Left renal cortex interstitium (tissue), 4 donors: ENCODE measurements at places on chromosomes 1 and 21. TPM values are rescaled to one million over a fixed set of nuclear protein-coding genes. Genes with fewer than 3 reads are reported as not detected.

Gene C4BPA
- polyA plus RNA-seq, result 0.39 TPM

Gene GBP5
- 0.68 TPM for polyA plus RNA-seq

Gene CD160
- polyA plus RNA-seq, result 0.60 TPM

Gene PRKCZ
- 30.7 TPM for polyA plus RNA-seq

Gene ZNF683
- polyA plus RNA-seq, result not detected

Gene CTH
- polyA plus RNA-seq, result 14.0 TPM
